ENCODE measurements at places on chromosomes 5 and 9.

DNA sequence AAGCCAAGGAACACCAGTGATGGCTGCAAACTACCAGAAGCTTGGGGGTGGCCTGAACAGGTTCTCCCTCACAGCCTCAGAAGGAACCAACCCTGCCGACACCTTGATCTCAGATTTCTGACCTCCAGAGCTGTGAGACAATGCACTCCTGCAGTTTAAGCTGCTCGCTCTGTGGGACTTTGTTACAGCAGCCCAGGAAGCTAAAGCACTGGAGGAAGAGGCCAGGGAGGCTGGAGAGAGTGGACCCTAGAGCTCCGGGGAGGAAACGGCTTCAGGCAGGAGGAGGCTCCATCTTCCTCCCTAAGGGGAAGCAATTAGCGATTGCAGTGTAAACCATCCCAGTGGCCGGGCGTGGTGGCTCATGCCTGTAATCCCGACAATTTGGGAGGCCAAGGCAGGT is 25.1 kb downstream of the BARX1 start:
- no peak for DNase-seq

- DNase-seq: no peak
Observed at GRCh38 chr9:72978744-72979143, 25.9 kb upstream of the ALDH1A1 start.

GRCh38 chr9:13267743-13268142 is 11.7 kb downstream of the MPDZ start:
- no peak for DNase-seq

DNA sequence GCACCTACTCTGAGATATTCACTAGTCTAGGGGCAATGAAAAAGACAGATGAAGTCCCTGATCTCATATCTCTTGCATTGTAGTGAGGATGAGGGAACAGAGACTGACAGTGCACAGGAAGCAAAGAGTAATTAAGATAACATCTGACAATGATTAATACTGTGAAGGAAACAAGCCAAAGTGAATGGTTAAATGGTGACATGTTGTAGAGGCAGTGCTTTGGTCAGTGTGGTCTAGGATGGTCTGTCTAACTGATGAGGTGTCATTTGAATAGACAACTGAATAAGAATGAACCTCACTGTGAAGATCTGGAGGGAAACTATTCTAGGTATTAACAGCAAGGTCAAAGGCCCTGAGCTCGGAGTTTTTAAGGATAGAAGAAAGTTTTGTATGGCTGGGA is 333.3 kb upstream of the GRIA1 start:
- DNase-seq: no peak

- no peak for DNase-seq
Observed at GRCh38 chr5:7186818-7187217, 209.1 kb upstream of the ADCY2 start.

DNA sequence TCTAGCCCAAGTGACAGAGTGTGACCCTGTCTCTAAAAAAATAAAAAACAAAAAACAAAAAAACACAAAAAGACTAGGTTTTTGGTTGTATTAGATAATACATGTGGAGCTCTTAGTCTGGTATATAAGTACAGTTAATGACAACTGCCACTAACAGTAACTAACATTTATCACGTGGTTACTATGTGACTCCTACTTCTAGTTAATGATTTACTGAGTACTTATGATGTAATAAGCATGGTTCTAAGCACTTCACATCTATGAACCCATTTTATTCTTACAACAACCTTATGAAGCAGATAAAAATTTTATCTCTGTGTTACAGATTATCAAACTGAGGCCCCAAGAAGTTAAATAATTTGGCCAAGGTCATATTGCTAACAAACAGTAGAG is 6.1 kb upstream of the TMEFF1 start:
- no peak for DNase-seq

GRCh38 chr9:38285236-38285635 is 107.3 kb upstream of the ALDH1B1 start:
- DNase-seq: no peak

DNA sequence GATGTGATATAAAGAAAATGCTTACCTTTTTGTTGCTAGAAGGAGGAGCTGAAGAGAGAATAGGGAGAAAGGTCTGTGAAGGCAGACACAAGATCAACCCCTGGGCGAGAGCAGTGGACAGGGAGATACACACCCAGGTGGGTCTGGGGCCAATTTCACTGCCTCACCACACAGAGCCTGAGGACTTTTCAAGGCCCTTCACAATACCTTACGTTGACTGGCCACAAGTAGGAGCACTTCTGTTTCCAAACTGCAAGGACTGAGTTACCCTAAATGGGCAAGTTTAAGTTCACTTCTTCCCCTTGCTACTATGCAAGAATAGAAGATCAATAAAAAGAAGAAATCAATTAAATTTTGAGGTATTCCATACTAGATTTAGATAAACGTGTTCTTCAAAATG is 174.5 kb upstream of the SLC12A2 start:
- peak; percentile 17 for DNase-seq

- no peak for DNase-seq
Observed at GRCh38 chr5:147552897-147553296, 43.0 kb upstream of the DPYSL3 start.

GRCh38 chr5:128040927-128041326 is 42.6 kb upstream of the SLC12A2 start:
- DNase-seq: no peak

- DNase-seq: no peak
Observed at GRCh38 chr5:36017004-36017403, 25.8 kb upstream of the UGT3A1 start.

- no peak for DNase-seq
Observed at GRCh38 chr5:50441493-50441955, 436 bp upstream of the EMB start.

DNA sequence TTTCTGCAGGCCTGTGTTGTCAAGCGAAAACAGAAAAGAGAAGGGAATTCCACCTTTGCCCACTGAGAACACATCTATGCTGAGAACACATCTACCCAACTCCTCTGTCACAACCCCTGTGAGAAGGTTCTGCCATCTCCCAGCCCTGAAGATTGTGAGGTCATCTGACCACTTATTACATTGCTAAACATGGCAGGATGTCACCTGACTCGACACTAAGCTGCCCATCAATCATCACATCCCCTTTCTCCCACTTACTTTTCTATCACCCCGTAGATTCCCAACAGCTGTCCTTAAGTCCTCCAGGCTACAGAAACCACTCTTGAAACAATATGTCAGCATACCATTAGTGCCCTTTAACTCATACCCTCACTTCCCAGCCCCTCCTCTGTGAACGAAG is 64.2 kb upstream of the PRSS3 start:
- DNase-seq: no peak

DNA sequence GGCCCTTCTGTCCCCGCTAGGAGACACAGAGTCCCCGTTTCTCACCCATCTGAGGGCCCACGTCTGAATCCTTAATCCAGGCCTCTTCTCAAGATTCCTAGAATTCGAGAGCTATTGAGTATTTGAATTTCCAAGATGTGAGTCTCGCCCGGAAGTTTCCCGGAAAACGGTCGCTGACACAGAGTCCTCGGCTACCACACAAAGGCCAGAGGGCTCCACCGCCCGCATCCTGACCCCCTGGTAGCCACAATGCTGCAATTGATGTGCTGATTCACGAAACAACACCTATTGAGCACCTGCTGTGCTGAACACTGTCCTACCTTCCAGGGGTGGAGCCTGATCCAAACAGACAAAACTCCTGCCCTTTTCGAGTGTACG is 670 bp upstream of the FBP1 start:
- DNase-seq: no peak

DNA sequence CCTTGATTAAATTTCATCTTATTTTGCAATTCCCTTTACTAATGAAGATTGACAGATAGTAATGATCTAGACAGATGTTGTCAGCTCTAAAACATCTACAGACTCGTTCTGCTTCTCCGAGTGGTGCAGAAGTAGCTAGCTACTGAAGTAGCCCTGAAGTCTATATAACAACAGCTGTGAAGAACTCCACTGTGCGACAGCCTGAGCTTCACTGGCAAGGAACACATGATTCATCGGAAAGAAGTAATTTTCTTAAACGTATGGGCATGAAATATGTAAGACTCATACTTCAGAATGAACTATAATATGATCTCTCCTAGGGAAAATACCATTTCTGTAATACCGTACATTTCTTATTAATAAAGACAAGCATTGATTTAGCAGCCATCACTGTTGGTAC is 96.2 kb downstream of the TRPM3 start:
- DNase-seq: no peak

DNA sequence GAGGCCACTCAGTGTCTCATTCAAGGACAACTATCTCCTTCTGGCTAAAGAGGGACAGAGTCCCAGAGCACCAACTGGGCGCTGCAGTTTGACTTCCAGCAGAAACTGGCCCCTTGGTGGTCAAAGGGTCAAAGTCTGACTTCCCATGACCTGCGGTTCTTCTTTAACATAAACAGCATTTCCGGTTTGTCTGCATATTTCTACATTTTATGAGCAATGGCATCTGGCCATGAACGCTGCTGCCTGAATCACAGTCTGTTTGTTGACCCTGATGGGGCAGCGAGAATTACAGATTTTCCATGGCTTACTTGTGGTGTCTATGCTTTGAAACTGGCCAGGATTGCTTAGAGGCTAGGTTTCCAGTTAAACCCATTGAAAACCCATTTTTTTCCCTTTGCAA is 1.3 kb downstream of the TNFSF15 start:
- DNase-seq: no peak

Measured in CD4-positive, alpha-beta T cell treated with Interleukin-15 for 1 hour (primary cell).